AG09319 (cell line): ENCODE measurements at places on chromosomes 7 and 10.

DNA sequence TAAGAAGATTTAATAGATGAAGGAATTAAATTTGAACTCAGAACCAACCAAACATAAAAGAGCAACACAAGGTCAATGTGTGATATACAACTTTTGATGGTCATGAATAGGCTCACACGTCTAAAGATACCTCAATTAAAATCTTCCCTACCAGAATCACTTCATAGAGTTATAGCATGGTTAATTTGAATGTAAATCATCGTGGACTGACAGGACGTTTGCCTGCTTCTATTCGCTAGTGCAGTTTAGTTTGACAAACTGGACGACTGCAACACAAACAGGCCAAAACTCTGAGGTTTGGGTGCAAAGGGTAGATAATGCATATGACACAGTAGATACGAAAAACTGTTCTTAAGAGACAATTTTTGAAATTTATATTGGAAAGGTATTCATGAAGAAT lies 32.5 kb upstream of the CNTNAP2 start:
- DNase-seq = no peak

DNA sequence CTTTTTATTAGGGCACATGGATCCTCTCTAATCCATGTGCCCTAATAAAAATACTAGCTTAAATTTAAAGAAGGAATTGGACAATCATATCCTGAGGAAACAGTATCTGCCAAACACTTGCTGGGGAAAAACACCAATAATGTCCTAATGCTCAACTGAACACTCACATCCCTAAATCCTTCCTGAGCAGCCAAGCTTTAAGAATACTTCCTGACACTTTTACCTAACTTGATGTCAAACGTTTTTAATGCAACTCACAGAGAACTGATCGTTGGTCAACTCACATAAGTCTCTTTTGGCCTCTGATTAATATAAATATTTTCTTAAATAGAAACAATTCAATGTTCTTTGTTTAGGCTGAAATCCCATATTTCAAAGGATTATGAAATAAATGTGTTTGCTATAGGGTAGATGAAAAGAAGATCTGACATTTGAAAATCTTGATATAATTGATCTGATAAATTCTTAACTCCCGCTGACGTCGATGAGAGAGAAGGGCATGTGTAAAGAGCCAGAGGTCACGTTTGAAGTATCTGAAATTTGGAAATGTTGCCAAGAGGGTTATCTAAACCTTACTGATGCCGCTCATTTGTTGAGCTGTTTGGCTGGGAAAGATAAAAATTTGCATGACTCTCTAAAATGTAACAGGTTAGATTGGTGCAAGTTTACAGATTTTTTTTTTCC lies 122.8 kb upstream of the RHOBTB1 start:
- no peak for DNase-seq

- no peak for DNase-seq
Observed at GRCh38 chr10:83983578-83984255, 155.6 kb upstream of the GHITM start.

DNA sequence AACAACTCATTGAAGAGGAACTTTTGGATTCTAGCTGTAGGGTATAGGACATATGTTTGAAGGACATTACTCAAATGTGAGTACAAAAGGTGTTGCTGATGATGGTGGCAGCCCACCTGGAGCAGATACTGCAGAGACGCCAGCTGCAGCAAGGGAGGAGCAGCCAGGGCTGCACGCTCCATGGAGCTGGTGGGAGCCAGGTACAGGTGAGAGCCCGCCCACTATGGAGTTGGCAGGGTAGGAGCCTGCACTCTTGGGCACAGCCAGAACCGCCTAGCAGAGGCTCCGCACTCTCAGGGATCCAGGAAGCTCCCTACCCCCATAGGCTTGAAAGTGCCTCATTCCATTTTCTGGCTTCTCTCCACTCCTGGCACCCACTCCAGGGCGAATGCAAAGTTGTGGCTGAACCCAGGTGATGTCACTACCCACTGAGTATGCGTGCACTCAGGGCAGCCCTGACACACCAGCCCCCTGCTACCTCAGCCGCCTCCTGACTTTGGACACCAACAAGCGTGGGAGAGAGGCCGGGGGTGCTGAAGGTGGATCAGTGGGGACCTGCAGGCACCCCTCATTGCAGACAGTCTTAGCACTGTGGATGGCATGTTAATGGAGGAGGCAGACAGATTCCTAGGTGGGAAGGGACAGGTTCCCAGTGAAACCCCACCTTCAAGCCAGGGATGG lies 761.1 kb downstream of the IPMK start:
- DNase-seq = no peak

GRCh38 chr7:145293228-145293701 lies 457.4 kb upstream of the TPK1 start:
- no peak for DNase-seq
